ENCODE measurements at places on chromosomes 5 and 9.

DNA sequence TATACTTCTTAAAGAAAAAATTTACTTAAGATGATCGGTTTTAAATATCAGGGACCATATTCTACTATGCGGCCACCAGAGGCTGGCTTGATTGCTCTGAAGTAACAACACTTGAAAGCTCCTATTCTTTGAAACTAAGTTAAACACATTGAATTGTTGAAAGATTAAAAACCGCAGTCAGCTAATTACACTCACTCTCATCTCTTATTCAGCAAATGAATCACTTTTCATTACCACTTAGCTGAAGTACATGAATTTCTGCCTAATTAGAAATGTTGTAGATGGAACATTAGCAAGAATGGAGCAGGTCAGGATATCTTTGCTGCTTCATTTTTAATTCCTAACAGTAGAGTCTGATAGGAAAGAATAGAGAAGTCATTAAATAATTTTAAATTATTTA lies 42.3 kb downstream of the LSM11 start:
- no peak for DNase-seq

DNA sequence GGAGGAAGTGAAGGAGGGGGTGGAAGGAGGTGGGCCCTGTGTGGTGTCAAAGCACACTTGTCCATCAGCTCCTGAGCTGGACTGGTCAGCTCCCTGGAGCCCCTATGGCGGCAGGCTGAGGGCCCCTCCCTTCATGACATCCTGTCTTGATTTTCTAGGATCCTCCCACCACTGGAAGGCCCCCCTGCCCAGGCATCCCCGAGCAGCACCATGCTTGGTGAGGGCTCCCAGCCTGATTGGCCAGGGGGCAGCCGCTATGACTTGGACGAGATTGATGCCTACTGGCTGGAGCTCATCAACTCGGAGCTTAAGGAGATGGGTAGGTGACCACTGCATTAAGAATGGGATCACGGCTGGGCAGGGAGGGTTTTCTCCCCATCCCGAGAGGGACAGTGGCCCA lies 34.2 kb downstream of the JADE2 start:
- no peak for DNase-seq

DNA sequence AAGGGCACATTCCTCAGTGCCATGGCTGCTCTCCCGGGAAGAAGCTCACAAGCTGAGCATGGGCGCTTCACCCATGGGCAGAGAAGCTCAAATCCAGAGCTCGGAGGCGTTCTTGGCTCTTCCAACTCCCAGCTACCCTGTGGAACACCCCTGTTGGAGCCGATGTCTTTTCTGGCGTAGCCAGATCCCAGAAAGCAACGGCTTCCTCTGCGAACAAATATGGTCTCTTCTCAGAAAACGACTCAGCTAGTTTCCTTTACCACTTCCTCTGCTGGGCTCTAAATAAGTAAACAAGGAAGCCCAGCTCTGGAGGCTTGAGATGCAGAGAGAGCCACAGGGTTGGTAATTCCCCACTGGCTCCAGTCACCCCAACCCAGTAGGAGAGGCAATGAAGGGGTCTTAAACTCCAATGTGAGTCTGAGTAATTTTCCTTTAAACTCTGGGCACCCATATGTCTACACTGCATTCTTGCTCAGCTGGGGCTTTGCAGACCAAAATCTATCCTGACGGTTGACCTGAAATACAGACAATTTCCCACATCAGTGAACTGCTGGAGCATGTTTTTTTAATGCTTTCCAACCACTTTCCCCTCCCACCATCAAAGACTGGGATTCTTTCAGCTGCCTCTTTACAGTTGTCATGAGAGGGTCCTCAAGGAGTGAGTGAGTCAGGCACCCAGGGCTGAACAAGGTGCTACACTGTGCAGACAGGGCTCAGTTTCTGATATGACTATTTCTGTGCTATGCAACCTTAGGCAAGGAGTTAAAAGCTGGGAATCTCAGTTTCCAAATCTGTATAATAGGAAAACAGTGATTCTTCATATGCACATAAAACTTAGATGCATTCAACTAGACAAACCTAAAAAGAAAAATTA lies at the start of gene LCP2:
Gene LCP2 (minus strand): TSS at position 189 of the 874 bp plus-strand sequence. CDS start 166 bp downstream, at position 23.
- DNase-seq: no peak

DNA sequence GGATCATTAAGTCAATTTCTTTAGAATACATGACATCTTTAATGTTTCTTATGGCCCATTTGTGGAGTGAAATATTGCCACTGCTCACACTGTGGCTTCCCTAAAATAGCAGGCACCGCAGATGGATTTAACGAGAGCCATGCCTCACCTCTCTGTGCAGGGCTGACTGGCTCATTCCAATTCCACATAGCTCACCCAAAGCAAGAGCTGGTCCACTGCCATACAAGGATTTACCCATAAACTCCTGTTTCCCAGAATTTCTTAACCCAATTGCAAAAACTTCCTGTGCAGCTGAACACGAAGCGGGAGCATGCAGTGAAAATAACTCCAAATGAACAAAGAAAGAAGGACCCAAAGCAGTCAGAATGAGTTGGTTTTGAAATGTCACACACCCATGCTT lies 159.5 kb downstream of the BAAT start:
- no peak for DNase-seq

- no peak for DNase-seq
Observed at GRCh38 chr5:34743878-34744277, 87.8 kb downstream of the RAI14 start.

DNA sequence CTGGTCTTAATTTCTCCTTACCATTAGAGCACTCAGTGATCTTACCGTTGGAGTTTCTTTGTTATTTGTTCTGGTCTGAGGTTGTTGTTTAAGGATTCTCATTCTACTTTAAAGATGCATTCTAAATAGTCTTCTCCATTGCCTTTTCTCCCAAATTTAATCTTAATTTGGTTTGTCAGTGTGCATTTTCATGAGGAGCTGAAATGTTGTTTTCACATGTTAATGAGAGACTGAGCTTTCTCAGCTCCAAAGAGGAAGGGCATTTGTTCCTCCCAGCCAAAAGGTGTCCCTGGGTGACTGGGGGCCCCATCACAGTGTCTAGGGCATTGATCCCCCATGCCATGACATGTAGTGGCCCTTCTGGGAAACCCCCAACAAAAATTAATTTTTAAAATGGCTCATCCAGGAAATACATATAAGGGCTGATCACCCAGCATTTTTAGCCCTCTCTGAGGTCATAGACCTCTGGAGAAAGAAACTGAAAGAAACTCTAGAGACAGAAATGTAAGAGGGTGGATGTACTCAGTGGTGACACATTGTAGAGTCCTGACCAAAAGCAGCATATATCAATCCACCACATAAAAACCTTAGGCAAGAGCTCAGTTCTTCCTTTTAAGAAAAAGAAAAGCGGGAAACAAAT lies 240.4 kb upstream of the RAI14 start:
- DNase-seq: no peak

DNA sequence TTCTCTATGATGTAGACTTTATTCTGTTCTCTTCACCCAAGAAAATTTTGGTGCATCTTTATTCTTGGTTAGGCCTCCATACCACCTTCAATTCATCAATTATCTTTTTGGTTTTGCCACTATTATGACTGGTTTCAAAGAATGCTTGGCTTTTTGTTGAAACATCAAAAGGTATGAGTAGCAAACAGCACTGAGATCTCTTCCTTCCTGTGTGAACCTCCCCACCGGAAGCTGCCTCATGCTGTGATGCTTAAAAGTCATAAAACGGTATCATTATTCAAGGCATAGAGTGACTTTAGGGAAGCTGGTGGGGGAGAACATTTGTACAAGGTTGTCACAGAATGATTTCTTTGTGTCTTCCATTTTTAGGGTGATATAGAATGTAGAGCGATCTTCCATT lies 70.6 kb downstream of the IQGAP2 start:
- DNase-seq: no peak

DNA sequence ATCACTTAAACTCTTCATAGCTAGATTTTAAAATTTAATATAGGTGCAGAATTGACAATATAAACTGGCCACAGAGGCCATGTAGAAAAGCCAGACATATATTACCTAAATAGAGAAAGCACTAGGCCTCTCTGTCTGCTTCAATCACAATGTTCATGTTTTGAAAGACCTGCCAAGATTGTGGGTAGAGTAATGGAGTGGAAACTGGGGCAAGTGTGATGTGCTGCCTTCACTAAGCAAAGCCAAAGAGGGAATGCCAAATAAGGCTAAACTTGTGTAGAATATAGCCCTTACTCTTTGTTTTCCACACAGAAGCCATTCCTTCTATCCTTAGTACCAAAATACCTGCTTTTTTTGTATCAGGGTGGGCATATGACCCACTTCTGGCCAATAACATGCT lies 15.1 kb upstream of the ISOC1 start:
- no peak for DNase-seq

- DNase-seq: no peak
Observed at GRCh38 chr5:62812621-62813255, 234.1 kb downstream of the LRRC70 start.

- DNase-seq: no peak
Observed at GRCh38 chr9:84062538-84062937, 81.9 kb downstream of the RMI1 start.

- DNase-seq: peak; percentile 71
Observed at GRCh38 chr9:129182625-129183494, 4.8 kb upstream of the IER5L start.

DNA sequence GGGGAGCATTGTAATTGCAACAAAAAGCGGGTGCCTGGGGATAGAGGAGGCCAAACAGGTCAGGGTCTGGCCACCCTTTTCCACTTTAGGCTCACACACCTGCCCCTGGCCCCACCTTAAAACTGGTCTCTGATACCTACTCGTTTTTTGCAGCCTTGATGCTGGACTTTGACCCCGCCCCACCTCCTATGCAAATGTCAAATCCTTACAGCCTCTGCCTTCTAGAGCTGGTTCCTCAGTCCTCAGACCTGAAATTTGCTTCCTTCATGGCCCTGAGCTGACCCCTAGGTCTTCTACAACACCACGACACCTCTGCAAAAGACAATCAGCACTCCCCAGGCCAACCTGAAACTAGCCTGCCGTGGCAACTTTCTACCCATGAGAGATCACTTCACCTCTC lies 37.7 kb downstream of the SMIM23 start:
- no peak for DNase-seq

- peak; percentile 39 for DNase-seq
Observed at GRCh38 chr9:23820451-23821374, 5.3 kb downstream of the ELAVL2 start.

- peak; percentile 71 for DNase-seq
Observed at GRCh38 chr5:173283318-173284288, 44.6 kb downstream of the STC2 start.

- DNase-seq: peak; percentile 51
Observed at GRCh38 chr5:179530069-179530998, 20.0 kb upstream of the RUFY1 start.

- DNase-seq: no peak
Observed at GRCh38 chr5:110823571-110823970, 84.8 kb downstream of the SLC25A46 start.

DNA sequence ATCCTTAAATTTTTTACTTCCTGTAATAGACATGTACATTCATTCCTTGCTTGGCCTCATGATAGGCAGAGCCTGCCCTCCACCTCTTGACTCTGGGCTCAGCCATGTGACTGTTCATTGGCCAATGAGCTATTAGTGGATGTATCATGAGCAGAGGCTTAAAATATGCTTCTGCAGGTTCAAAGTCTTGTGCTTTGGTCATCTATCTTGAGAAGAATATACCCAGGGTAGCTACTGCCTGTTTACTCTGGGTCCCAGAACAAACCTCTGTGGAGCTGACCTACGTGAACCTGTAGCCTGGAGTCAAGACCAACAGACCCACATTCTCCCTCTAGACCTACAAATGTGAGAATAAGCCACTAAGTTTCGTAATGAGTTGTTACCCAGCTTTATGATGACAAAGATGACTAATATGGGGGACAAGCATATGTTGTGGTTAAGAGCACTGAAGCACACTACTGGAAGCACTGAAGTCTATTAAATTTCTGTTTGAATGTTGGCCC lies 244.4 kb downstream of the MAST4 start:
- DNase-seq: no peak

- no peak for DNase-seq
Observed at GRCh38 chr5:158965334-158965733, 134.4 kb downstream of the EBF1 start.

- no peak for DNase-seq
Observed at GRCh38 chr9:99605016-99605743, 216.5 kb upstream of the NR4A3 start.

DNA sequence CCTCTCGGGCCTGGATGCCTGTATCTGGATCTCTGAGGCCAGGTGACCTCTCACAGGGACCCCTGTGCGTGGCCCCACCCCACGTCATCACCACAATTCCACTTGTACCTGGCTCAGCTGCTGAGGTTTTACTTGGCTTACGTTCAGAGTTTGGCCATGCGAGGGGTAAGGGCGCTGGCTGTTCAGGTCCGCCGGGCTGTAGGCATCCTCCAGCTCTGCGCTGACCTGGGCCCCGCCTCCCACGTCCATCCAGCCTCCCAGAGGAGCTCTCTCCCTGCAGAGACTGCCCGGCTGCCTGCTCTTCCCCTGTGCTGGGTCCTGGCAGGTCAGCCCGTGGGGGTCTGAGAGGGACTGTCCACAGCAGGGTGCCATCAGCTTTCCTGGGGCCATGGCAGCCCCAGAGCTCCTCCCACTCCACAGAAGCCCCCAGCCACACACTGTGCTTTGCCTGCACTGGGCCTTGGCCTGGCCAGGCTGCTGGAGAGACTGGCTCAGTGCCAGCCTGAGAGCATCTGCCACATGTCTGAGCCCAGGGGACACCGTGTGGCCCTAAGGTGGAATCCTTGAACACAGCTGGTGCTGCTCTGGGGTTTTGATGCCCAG lies 43.6 kb downstream of the SLC6A3 start:
- no peak for DNase-seq

DNA sequence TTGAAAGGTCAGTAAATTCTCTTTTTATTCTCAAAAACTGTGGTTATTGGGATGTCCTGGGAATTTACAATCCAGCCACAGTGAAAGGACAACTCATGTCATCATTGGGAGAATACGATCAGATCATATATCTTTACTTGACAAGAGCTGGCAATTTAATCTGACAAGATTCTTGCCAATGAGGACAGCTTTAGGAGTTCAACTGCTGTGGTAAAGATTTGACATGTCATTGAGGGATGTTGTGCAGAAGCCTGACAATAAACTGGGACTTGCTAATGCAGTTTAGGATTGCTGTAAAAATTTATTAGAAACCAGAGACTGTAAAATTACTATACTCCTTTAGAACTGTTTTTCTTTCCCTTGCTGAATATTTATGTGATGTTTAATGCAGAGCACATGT lies 1131.0 kb downstream of the MAT2B start:
- DNase-seq: no peak

DNA sequence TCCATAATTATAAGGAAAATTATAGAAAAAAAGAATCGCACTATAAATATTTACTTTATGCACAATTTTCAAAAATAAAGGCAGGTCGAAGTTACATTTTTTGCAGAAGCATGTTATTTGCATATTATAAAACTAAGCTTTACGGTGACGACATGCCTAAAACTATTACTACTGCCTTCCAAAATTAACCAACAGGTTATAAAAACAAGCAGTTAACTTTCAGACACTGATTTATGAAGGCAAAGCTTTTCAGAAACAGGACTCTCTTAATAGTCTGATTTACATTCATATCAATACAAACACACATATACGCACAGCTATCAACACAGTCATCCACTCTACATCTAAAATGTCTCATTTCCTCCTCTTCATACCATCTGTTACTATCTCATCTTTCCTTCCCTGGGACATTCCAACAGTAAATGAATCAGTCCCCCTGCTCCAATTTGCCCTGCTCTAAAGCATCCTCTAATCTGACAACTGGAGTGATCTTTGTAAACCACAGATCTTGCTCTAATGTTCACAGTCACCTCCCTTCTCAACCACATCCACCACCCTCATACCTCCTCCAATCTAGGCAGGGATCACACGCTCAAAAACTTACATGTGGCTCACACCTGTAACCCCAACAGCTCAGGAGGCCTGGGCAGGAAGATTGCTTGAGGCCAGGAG lies 21.6 kb downstream of the FBXW11 start:
- no peak for DNase-seq
